Myocyte (in vitro differentiated cells): ENCODE measurements at places on chromosomes 1 and 21. TPM values are rescaled to one million over a fixed set of nuclear protein-coding genes. Genes with fewer than 3 reads are reported as not detected.

DNA sequence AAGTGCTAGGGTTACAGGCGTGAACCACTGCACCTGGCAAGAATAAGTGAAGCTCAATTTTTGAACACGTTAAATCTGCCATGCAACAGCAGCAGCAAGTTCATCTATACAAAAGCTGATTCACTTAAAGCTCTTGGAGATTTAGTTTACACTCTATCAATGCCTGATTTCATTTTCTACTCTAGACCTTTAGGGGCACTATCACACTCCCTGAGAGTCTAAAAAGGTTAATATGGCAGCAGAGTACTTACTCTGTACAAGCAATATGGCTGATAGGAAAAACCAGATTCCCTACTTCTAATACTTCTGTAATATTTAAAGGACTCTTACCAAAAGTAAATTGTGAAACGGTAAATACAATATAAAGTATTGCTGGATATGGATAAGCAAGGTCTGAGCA is 4.8 kb downstream of the RBM34 start:
- DNase-seq: peak; percentile 2

- peak; percentile 79 for DNase-seq
Measured at GRCh38 chr1:12601700-12602658, 16.0 kb downstream of the DHRS3 start.

PRAMEF1 gene
- total RNA-seq: not detected in 2 replicates

S100A7 gene
- total RNA-seq: not detected in 2 replicates

GADD45A gene
- total RNA-seq: 73.6 and 85.0 TPM in 2 replicates
